ENCODE measurements at places on chromosomes 12 and 14.

DNA sequence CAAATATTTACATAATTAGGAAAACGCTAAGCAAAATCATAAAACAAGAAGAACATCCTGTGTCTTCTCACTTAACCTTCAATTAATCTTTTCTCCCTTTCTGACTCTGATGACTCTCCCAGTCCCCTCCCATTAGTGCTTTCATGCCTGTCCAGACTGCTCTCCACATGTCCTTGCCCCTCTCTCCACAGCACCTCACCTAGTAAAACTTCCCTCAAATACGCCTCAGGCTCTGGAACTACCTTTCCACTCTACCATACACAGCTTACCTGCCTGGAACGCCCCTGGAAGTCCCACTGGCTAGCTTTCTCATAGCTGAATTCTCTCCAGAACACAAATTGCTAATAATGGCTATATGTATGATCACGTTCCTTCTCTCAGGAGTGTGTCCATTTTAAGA is 44.7 kb downstream of the SLC5A8 start:
- no peak for DNase-seq

DNA sequence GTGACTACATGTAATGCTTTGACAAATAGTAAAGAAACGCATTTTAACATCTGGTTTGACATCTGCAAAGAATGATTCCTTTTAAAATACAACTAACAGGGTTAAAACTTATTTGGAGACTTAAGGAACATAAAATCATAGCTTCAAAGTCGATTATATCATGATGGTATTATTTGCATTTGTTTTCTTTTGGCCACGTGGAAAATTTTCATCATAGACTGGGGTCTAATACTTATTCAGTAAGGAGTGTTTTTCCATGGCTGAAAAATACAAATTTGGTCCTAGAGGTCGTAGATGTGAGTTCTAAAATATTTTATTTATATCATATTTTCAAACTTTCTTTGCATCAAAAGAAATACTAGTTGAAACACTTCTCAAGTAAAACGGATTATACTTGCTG is 31.5 kb upstream of the LMNTD1 start:
- DNase-seq = no peak

DNA sequence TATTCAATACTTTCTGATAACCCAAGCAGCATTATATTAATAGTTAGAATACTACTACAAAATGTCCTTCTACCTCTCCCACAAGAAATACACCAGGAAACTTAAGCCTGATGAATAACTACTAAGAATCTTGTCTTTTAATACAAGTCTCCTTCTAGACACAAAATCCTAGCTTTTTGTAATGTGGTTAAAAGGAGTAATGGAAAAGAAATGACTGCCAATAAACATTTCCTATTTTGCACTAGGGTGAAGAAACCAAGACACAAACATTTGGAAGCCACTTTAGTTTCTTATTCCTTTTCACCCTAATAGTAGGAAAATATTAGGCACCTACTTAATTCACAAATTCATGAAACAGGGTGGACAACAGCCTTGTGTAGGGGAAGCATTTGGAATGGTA is 51.3 kb upstream of the TTC7B start:
- DNase-seq = no peak

DNA sequence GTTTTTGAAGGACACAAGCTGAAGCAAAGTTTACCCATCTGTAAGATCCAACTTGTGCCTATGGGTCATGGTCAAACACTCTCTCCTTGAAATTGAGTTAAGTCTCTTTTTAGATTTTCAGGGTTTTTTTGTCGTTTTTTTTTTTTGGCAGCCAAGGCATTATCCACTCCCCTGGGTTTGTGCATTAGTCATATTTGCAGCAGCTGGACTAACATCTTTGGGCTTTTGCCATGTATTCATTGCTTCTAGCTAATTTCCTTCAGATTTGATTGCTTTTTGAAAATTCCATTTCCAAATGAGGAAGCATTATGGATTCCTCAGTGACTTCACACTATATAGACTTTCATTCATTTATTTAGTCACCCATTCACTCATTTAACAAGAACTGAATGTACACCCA is 80.3 kb upstream of the SRRM4 start:
- DNase-seq = no peak

- DNase-seq = no peak
Observed at GRCh38 chr12:11962860-11963259, 107.9 kb upstream of the BCL2L14 start.

DNA sequence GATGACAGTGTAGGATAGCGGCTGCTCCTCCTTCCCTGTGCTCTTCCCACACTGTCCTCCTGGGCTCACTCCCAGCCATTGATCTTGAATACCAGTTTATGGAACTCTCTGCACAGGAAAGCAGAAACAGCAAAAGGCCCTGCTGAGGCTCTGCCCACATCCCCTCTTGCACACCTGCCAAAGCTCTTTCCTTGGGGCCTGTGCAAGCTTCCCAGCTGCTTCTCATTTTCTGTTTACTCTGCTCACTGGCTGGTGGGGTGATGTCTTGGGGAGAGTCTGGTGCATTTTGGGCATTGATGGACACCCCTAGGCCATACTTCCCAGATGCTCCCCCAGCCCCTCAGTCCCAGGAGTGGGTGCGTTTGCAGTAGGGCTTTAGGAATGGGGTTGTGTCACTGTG is 361.8 kb downstream of the TMEM121 start:
- DNase-seq = no peak

- DNase-seq = no peak
Observed at GRCh38 chr12:66859751-66860440, 181.0 kb upstream of the GRIP1 start.

- no peak for DNase-seq
Observed at GRCh38 chr14:51884086-51884927, 23.9 kb downstream of the GNG2 start.

DNA sequence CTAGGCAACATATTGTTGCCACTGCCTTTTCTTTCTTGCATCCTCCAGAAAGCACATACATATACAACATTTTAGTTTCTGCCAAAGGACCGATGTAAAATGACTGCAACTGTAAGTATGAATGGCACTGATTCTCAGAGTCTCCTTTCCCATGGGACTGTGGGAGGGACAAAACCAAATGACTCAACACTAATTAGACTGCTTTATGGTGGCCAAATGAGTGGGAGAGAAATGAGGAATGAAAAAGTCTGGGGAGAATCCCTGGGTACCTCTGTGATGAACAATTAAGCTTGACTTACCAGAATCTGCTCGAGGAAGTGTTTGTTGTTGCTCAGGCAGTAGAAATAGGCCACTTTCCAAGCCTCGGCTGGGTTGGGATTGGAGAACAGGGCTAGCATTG is 10.1 kb downstream of the ZFYVE26 start:
- DNase-seq = no peak

DNA sequence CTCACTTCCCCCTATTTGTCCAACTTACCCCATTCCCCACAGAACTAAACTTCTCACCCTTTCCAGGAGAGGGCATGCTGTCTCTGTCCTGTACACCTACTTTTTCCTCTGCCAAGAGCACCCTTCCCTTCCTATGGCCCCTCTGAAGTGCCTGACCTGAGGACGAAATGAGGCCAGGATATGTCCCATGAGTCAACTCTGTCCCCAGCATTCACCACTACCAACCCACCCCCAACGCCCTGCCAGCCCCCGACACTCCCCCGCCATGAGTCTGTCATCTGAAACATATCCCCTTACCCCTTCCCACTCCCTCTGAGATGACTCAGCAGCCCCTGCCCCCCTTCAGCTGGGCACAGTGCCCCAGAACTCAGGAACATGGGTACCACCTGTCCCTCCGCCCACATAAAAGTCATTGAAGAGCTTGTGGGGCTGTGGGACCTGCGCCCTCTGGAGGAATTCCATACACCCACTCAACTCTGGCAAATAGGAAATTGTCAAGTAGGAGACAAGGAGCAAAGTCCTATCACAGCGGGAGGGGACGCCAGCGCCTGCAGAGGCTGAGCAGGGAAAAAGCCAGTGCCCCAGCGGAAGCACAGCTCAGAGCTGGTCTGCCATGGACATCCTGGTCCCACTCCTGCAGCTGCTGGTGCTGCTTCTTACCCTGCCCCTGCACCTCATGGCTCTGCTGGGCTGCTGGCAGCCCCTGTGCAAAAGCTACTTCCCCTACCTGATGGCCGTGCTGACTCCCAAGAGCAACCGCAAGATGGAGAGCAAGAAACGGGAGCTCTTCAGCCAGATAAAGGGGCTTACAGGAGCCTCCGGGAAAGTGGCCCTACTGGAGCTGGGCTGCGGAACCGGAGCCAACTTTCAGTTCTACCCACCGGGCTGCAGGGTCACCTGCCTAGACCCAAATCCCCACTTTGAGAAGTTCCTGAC is 26.3 kb downstream of the ITGA7 start:
- peak; percentile 46 for DNase-seq

DNA sequence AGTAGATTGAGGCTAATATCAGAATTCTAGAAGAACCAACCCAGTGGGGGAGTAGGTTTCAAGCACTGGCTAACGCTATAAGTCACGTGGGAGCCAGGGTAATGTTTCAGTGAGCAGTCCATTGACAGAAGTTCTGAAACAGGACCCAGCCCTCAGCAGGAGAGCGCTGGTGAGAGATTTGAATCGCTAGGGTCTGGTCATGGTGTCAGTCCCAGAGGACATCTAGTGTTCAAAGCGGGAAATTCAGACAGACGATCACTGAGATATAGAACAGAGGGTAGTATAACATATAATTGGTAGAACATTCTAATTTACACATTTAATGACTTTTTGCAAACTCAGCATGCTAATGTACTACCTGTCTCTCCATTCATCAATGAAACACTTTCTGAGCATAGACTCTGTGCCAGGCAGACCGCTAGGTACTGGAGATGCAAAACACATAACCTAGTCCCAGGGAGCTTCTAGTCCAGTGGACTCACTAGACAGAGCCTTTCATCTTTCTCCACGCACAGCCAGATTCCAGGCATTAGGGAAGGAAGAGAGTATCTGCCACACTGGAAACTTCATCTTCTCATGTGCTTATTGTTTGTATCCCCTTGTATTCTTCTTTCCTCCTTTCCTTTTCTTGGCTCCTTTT is 35.4 kb upstream of the RNASE3 start:
- DNase-seq = peak; percentile 40

DNA sequence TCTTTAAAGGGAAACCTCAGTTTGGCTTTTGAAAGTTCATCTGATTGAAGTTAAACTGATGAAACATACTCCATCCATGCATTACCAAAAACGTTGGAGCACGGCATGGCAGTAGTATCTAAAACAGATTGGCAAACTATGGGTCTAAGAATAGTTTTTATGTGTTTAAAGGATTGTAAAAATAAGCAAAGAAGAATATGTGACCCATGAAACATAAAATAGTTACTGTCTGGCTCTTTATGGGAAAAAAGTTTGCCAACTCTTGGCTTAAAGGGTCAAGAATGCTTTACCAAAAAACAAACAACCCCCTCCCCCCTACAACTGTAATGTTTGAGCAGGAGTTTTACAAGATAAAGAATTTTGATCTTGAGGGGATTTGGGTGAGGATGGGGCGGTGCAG is 32.6 kb downstream of the TRAF3 start:
- no peak for DNase-seq

DNA sequence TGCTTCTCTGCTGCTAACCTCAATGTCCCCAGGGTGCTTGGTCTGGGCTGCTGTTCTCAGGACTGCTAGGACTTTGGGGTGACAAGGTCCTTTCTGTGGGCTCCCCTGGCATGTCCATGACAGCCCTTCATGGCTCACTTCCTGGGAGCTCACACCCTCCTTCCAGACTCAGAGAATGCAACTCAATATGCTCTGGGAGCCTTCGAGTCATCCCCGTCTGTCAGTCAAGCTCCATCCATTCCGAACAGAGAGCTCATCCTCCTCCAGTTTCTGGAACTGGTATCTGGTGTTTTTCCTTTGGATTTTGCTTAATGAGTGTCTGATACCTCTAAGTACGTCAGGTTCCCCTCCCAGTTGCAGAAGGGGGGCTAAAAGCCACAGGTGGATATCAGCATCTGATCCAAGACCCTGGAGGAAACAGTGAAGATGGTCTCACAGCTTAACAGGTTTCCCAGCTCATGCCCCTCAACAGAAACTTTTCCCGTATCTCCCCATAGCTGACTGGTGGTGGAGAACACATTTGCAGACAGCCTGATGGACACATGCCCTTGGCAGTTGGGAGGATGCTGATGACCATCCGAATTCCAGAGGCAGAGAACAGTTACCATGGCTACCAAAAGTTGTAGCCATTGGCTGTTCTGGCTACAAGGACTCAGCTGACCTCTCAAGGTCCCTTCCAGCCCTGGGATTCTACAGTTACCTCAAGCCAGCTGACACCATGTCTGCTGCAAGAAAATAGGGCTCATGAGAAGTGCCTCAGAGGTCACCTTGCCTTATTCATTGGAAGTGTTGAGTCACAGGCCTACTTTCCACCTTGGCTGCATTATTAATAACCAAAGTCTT is 9.5 kb upstream of the RAB35 start:
- DNase-seq = no peak

DNA sequence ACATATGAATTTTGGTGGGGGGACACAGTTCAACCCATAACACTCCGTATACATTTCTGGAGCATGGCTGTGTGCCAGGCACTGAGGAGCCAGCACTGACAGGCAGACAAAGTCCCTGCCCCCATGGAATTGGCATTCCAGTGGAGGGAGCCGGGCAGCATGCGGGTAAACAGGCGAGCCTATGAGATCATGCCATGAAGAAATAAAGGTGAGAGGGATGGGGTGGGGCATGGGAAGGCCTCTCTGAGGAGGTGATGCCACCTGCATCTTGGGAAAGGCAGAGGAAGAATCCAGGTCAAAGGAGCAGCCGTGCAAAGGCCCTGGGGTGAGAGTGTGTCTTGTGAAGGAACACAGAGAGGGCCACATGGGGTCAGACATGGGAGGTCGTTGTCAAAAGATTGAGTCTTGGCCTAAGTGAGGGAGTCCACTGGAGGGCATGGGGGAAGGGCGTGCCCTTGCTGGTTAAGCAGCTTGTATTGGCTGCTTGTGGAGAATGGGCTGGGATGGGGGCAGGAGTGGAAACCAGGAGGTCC is 3.6 kb downstream of the OTUB2 start:
- no peak for DNase-seq

DNA sequence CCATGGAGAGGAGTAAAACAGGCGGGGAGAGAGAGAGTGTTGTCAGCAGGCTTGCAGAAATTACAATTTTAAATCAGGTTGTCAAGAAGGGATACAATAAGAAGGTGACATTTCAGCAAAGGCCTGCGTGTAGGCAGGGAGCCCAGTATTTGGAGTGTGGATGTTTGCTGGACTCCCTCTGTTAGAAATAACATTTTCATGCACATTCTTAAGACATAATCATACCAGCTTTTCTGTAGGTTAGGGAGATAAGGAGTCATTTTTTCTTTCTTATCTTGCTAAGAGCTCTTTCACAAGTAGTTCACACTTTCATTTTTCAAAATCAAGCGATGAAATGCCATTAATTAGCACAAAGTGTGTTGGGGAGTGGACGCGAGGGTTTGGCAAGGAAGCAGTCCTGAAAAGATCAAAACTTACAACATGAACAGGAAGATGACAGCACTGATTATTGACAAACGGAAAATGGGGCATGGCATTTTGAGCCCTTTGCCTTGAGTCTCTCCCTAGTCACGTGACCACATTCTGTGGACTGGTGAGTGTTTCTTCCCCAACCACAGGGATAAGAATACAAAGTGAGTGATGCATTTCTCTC is 160.2 kb downstream of the DAD1 start:
- no peak for DNase-seq
